Left cardiac atrium (tissue), 4 donors: ENCODE measurements at places on chromosomes 5 and 9. TPM values are rescaled to one million over a fixed set of nuclear protein-coding genes. Genes with fewer than 3 reads are reported as not detected.

GRCh38 chr9:87097238-87097637 lies 149.9 kb upstream of the GAS1 start:
- no peak for DNase-seq

DNA sequence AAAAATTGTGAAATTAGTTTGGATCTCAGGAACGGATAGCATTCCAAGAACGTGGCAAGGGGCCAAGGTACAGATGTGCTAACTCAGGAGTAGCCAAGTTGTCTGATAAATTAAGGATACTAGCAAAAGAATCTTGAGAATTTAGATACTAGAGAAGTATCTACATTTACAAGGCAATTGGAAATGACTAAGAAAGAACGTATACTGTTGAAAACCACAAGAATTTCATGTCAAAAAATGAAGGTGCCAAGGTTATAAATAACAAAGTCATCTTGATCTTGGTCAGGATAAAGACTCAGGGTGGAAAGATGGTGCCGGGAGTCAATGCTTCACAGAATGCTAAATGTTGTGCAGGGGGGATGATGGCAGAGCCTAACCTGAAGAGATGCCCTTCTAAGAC lies 19.2 kb downstream of the CAPSL start:
- no peak for DNase-seq

DNA sequence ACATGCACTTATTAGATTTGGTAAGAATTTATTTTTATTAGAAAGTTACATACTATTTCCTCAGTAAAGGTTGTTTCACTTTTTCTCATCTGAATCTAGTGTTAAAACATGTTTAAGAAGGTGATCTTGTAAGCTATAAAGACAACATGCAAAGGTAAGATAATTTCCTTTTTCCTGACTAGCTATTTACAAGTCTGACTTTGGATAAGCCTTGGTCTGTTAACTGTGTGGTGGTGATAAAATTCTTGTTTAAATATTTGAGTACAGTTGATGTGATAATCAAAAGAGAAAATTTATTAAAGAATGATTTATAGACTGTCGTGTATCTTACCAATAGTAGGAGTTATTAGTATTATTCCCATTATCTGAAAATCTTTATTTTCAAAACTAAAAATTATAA lies 36.9 kb upstream of the GPR21 start:
- DNase-seq: no peak

GRCh38 chr9:94014920-94015319 lies 59.8 kb upstream of the BARX1 start:
- no peak for DNase-seq

The OR1J2 gene
- total RNA-seq: not detected

DNA sequence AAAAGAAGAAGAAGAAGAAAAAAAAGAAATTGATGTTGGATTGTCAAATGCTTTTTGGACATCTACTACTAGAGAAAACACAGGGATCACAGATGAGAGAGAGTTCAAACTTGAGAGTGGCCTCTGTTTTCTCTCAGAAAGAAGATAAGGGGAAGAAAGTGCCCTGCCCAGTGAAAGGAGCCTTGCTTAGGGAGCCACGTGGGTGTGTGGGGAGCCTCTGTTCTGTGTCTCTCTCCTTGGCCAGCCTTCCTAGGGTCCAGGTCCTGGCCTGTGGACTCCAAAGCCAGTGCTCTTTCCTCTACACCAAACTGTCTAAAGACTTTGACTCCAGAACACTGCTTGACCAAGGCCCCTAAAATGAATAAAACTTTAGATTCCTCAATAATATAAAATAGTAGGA lies 22.0 kb upstream of the COL15A1 start:
- no peak for DNase-seq

DNA sequence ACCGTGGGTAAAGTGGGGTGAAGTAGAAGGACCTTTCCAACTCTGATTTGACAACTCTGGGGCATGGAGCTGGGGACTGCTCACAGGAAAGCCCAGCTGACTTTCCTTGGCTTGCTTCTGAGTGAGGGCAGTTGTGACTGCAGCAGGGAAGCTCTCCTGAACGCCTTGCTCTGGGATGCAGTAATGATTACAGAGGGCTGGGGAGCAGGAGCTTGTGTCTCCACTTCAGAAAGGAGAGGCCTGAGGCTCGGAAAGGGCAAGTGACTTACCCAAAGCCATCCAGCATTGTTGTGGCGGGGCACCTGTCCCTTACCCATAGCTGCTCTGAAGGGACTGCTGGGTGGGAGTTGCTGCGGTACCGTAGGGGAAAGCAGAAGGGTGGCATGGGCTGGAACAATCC lies 41.2 kb downstream of the GSN start:
- peak; percentile 13 for DNase-seq

- DNase-seq: no peak
Measured at GRCh38 chr9:114100536-114100935, 1.4 kb upstream of the KIF12 start.

The SGCD gene
- 93.4 TPM for total RNA-seq

DNA sequence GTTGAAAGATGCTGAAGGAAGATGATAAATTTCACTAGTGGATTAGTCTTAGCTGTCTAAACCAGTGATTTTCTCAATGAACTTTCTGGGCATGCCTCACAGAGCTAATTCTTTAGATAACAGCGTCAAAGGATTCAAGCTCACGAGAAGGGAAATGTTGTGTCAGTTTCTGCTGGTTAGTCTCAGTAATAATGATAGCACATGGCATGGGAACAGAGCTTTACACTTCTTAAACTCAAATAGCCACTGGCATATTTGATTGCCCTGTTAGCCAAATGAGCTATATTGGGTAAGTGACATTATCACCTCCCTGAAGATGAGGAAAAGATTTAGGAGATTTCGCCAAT lies 139.3 kb upstream of the NR3C1 start:
- DNase-seq: no peak

The SLC4A9 gene
- total RNA-seq: 0.21 TPM

- DNase-seq: no peak
Measured at GRCh38 chr5:72284559-72285423, 35.2 kb downstream of the MRPS27 start.

- DNase-seq: peak; percentile 31
Measured at GRCh38 chr5:75363726-75364495, 26.9 kb downstream of the HMGCR start.

The EQTN gene
- not detected for total RNA-seq

- no peak for DNase-seq
Measured at GRCh38 chr9:120931231-120932085, 4.9 kb upstream of the TRAF1 start.

GRCh38 chr5:132849347-132849746 lies 16.9 kb downstream of the GDF9 start:
- no peak for DNase-seq

The C1QTNF3 gene
- 2.5 TPM for total RNA-seq

DNA sequence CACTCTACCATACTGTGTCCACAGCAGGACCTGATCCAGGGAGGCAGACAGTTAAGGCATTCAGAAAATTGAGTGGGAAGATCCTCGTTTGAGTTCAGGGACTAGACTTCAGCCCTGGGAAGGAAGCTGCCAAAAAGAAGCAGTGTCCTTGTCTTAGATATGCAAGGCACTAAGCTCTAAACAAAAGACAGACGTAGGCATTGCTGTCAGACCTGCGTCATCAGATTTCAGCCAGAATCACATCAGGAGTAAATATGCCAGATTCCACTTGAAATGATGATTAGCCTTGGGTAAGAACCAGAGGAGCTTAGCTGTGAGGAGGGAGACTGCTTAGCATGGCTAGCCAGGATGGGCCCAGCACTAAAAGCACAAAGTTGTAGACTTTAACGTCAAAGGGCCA lies 56.7 kb downstream of the MAMDC2 start:
- no peak for DNase-seq

DNA sequence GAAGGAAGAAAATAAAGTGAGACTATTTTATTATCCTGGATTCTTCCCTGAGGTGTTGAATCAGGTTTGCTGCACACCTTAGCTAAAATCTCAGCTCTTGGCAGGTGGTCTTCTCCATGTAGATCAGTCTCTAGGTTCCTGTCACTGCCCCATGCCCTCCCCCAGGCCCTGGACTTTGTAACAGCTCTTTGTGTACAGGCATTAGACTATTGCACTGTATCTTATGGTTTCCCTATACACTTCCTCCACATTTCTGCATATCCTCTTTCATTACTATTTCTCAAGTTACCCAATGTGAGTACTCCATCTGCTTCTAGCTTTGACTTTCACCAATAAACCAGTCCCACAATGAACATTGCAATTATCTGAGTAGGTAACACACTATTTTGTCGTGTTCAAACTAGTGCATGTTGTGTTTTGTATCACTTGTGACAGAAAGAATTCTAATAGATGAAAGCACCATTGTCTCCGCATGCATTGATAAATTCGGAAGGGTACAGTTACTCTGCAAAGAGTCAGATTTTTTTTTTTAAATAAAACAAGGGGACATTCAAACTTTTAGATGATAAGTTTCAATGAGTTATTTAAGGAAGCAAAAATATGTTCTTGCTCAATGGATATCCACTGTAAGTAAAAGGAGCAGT lies 1348.7 kb upstream of the C9orf72 start:
- DNase-seq: no peak

DNA sequence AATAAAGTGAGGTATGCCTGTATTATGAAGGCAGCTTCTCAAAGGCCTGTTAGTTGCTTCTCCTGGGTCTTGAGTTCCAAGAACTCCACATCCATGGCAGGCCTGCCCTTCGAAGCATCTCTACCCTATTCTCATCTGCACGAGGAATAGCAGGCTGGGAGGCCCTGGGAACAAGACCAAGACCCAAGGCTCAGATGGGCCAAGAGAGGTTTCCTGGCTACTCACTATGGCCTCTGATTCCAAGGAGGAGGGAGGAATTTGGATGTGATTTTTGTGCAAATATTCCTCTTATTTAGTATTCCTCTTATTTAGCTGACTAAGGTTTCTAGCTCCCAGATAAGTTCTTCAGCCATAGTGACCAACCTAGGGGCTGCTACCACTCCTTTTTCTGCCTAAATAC lies 151.3 kb downstream of the SAXO1 start:
- no peak for DNase-seq

The PRRC1 gene
- 28.3 TPM for total RNA-seq

DNA sequence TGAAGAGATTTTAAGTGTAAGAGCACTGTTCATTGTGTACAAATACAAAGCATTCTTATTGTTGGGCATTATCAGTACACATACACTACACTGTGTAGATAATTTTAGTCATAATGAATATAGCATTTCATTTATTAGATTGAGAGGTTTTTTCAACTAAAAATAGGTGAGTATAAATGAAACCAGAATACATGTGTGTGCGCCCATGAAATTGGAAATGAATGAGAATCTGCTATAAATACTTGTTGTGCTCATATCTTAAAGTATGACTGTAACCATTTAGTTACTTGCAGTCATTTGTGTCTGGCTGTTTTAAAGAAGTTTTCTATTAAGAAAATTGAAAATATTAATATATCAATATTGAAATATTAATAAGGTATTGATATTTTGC lies 189.0 kb upstream of the MEF2C start:
- no peak for DNase-seq

The SCAI gene
- total RNA-seq: 5.6 TPM

The TSSK1B gene
- total RNA-seq: not detected

The CDH6 gene
- 2.2 TPM for total RNA-seq

The NIPAL4 gene
- 1.8 TPM for total RNA-seq

GRCh38 chr9:87783180-87783579 lies 57.3 kb downstream of the CTSL start:
- no peak for DNase-seq

GRCh38 chr9:86405926-86406325 lies 51.7 kb upstream of the TUT7 start:
- DNase-seq: no peak

DNA sequence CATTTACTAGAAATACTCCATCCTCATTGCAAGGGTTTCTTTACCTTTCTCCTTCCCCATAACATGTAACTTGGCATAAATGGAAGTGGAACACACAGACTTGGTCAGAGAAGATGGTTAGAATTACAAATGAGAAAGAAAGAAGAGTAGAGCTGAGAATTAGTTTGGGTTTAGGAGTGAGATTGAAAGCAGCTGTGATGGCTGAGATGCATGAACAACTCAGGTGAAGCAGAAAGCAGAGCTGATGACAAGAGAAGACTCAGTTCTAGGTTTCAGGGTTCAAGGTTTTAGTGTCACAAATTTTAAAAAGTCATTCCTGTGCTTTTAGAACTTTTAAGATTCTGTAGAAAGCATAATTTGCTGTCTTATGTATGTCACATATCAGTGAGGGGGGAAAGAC lies 54.0 kb downstream of the TMEM161B start:
- no peak for DNase-seq

DNA sequence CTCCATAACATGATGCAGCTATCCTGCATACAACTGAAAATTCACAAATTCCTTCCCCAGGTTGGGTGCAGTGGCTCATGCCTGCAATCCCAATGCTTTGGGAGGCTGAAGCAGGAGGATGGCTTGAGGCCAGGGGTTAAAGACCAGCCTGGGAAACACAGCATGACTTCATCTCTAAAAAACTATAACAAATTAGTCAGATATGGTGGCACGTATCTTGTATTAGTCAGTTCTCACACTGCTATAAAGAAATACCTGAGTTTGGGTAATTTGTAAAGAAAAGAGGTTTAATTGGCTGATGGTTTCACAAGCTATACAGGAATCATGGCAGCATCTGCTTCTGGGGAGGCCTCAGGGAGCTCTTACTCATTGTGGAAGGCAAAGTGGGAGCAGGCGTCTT lies 56.4 kb upstream of the DAPK1 start:
- no peak for DNase-seq

The LRRC70 gene
- 2.2 TPM for total RNA-seq

DNA sequence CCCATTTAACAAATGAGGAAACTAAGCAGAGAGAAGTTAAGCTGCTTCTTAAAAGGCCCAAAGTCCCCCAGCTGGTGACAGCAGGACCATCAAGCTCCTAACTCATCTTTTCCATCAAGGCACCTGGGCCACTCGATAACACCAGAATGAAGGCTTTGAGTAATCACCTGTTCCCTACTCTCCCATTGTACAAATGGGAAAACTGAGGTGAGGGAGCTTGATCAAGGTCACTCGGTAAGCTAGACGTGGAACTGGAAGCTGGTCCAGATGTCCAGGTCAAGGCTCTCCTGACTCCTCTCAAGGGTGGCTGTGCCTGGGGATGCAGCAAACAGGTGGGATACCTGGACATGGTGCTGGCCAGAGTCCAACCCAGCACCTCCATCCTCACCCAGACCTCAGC lies 90.6 kb upstream of the SHB start:
- no peak for DNase-seq

GRCh38 chr9:134211811-134212485 lies 47.6 kb upstream of the RNU6ATAC start:
- DNase-seq: peak; percentile 6

DNA sequence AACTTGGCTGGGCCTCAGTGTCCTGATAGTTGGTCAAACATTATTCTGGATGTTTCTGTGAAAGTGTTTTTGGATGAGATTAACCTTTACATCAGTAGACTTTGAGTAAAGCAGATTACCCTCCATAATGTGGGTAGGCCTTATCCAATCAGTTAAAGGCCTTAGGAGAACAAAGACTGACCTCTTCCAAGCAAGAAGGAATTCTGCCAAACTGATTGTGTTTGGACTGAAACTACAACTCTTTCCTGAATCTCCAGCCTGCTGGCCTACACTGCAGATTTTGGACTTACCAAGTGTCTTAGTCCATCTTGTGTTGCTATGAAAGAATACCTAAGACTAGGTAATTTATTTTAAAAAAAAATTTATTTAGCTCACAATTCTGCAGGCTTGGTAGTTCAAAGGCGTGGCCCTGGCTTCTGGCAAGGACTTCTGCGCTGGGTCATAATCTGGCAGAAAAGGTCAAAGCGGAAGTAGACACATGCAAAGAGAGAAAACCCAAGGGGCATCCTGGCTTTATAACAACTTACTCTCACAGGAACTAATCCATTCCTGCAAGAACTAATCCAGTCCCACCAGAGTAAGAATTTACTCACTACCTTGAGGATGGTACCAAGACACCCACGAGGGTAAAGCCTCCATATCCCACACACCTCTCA lies 8.6 kb upstream of the ARHGEF37 start:
- DNase-seq: no peak

The LEAP2 gene
- 1.1 TPM for total RNA-seq

- DNase-seq: no peak
Measured at GRCh38 chr9:113375057-113376023, 1.4 kb downstream of the HDHD3 start.
